CD4-positive, alpha-beta T cell treated with Interleukin-6 at 100 ng/mL for 8 hours (primary cell): ENCODE measurements at places on chromosomes 6 and 20.

DNA sequence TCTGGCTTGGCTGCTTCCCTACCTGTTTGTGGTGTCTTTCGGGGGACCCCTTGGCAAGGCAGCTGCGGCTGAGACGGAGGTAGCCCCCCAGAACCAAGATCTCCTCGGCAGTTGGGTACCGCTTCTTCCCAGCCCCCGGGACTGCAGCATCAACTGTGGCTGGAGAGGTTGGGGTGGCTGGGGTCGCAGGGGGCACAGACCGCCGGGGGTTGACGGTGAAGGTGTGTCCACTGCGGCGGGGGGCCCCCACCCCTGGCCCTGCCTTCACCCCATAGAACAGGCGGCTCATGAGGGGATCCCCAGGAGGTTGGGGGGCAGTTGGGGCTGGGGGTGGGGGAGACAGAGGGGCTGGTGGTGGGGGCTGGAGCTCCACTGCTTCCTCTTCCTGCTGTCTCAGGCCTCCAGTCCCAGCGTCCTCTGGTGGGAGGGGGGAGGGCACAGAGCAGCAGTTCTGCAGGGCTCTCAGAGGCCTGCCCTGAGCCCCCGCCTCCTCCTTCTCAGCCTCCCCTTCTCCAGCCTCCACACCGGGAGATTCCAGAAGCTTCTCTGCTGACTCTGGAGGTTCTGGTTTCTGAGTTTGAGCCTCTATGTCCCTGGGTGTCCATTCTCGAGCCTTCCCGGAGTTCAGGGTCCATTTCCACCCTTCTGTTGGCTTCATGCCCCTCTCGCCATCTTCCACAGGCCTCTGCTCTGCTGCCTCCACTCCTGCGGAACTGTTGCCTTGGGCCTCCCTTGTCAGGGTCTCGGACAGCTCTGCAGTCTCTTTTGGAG is 1.9 kb downstream of the PPP1R18 start:
- DNase-seq, result peak; percentile 62

GRCh38 chr6:10460096-10460495 is 45.2 kb upstream of the TFAP2A start:
- no peak for DNase-seq

DNA sequence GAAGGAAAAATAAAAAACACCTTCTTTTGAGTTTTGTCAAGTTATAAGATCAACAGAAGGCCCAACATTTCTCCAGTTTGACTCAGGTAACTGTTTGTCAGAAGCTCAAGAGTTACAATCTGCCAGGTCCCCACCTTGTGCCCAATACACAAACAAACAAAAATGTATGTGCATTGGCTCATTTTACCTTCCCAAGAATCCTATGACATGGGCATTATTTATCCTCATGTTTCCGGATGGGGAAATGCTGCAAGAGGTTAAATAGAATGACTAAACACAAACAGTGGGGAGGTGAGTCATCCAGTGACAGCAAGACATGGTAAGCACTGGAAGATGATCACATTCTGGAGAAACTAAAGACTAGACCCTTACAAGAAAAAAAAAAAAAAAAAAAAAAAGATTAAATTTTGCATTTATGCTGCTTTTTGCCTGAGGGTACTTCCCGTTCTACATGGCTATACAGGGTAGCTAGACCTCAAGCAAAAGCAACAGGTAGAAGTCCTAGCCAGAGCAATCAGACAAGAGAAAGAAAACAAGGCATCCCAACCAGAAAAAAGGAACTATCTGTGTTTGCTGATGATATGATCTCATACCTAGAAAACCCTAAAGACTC is 23.6 kb upstream of the ANKRD60 start:
- no peak for DNase-seq

DNA sequence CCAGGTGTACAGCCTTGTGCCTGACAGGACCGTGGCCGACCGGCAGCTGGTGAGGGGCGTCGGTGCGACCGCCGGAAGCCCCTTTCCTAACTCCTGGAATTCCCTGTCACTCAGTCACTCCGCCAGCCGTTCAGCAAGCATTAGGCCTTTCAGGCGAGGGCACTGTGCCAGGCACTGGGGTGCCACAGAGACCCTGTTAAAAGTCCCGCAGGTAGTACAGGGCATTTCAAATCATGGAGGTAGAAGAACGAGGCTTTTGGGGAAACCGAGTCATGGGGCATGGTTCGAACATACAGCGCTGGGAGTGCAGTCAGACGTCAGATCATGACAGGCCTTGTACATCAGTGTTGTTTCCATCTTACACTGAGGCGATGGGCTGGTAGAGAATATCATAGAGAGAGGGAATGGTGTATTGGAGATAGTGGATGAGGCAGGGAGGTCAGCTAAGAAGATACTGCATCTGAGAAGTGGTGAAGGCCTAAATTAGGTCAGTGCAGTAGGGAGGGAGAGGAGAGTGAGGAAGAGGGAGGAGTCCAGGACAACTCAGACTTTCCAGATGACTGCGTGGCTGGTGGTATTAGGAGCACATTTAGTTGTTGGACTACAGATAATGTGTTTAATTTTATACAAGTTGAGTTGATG is 892 bp upstream of the DXO start:
- DNase-seq, result no peak

DNA sequence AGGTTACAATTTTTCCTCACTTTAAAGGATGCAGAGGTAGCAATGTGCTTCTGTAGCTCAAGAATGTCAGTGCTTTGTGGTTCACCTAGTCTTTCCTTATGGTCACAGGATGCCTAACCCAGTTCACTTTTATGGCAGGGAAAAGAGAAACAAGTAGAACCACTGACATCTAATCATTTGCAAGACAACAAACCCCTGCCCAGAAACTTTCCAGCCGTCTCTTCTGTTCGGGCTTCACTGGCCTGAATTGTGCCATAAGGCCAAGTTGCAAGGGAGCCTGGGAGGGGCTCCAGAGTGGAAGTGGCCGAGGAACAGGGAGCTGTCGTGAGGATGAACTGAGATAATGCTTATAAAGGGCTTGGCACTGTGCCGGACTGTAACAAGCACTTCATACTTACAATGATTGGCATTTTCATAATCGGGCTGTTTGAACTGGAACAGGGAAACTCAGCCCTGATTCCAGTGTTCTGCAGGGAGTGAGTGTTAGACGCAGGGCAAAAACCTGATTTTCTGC is 212.6 kb downstream of the BCAS1 start:
- no peak for DNase-seq

GRCh38 chr6:42694586-42694985 is 27.8 kb downstream of the PRPH2 start:
- no peak for DNase-seq

- no peak for DNase-seq
Observed at GRCh38 chr6:127886603-127887002, 14.3 kb downstream of the THEMIS start.
